ENCODE measurements at places on chromosomes 6 and 20. TPM values are rescaled to one million over a fixed set of nuclear protein-coding genes. Genes with fewer than 3 reads are reported as not detected.

DNA sequence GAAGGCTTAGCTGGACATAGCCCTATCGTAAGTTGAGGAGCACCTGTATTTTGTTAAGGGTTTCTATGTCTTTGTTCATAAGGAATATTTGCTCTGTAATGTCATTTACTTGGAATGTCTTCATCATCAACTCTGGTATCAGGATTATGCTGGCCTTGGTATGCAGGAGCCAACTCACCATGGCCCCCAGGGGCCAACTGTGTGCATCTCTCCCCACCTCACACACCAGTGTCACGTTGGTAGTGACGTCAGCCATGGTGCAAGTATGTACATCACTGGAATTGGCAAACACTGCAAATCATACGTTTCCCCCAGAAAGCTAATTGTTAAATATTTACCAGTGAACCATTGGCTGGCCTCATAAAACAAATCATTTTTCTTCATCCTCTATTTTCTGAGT is 70.8 kb downstream of the YTHDF1 start:
- no peaks in the 10 kb centered on the region for H3K4me1 ChIP-seq
- no peaks in the 10 kb centered on the region for H3K36me3 ChIP-seq
- DNase-seq = no peak
- no peaks in the 10 kb centered on the region for H3K27me3 ChIP-seq
- no peak overlapping the region for H3K27ac ChIP-seq
- H3K4me3 ChIP-seq = no peak overlapping the region

GRCh38 chr6:135334169-135334568 is 153.1 kb downstream of the MYB start:
- H3K36me3 ChIP-seq = no peaks in the 10 kb centered on the region
- H3K4me3 ChIP-seq = no peak overlapping the region
- no peaks in the 10 kb centered on the region for H3K4me1 ChIP-seq
- no peak for DNase-seq
- no peak overlapping the region for H3K27ac ChIP-seq
- H3K27me3 ChIP-seq = no peaks in the 10 kb centered on the region

GRCh38 chr6:167576050-167576741 is 250.5 kb upstream of the AFDN start:
- H3K4me3 ChIP-seq = no peak overlapping the region
- H3K27ac ChIP-seq = no peak overlapping the region
- H3K36me3 ChIP-seq = no peaks in the 10 kb centered on the region
- DNase-seq = no peak
- no peaks in the 10 kb centered on the region for H3K27me3 ChIP-seq

- H3K4me3 ChIP-seq = no peak overlapping the region
- no peak overlapping the region for H3K27ac ChIP-seq
- H3K36me3 ChIP-seq = no peaks in the 10 kb centered on the region
Measured at GRCh38 chr6:132865829-132866228, 51.5 kb downstream of the RPS12 start.

DNA sequence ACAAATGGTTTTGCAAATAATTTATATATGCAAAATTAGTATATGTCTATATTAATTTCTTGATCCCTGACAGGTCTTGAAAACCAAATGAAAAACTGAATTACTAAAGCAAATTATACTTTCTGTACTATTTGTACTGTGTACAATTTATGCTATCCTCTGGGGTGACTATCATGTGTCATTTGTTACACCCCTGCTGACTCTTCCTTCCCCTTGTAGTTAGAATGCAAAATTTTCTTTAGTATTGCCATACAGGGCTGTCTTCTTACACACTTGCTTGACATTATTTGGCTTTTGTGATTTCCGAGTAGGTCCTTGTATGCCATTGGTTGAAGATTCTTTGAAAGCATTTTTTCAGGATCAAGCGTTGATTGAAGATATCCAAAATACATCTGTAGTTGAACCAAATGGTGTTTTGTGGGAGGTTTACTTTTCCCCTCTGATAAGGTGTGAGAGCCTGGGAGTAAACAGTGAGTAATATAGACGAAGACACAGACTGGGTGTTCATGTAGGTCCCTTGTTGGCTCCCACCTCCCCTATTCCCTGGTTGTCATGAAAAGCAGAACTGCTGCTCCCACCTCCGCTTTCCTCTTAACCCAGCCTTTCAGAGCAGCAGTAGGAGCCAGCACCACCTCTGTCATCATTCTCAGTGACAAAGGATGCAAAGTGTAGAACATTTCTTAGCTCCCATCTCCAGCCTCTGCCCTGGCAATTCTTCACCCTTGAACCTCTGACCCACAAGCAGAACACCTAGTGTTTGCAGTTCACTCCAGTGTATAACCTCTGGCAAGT is 29.0 kb downstream of the NCOA7 start:
- peaks cover 38% of the 10 kb centered on the region for H3K4me1 ChIP-seq
- no peak overlapping the region for H3K4me3 ChIP-seq
- H3K27ac ChIP-seq = no peak overlapping the region
- no peaks in the 10 kb centered on the region for H3K36me3 ChIP-seq
- no peaks in the 10 kb centered on the region for H3K27me3 ChIP-seq

GRCh38 chr6:49782293-49782692 is 4.8 kb downstream of the PGK2 start:
- H3K36me3 ChIP-seq = no peaks in the 10 kb centered on the region
- DNase-seq = no peak
- no peaks in the 10 kb centered on the region for H3K4me1 ChIP-seq
- H3K4me3 ChIP-seq = no peak overlapping the region
- no peak overlapping the region for H3K27ac ChIP-seq

DNA sequence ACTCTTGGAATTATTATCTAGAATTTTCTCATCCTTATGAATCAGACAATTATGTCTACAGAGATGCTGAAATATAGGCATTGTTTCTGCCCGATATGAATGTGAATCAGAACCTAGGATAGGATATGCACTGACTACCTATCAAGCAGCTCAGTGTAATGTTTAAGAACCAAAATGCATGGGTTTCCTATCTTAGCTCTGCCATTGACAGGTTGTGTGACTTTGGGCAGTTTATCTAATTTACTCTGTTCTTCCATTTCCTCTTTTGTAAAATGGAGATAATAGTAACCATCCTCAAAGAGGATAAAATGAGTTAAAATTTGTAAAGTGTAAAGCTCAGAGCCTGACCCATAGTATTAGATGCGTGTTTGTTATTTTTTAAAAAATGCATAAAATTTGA is 10.2 kb upstream of the AIG1 start:
- DNase-seq = no peak
- H3K4me3 ChIP-seq = no peak overlapping the region
- no peaks in the 10 kb centered on the region for H3K36me3 ChIP-seq
- H3K4me1 ChIP-seq = no peaks in the 10 kb centered on the region

DNA sequence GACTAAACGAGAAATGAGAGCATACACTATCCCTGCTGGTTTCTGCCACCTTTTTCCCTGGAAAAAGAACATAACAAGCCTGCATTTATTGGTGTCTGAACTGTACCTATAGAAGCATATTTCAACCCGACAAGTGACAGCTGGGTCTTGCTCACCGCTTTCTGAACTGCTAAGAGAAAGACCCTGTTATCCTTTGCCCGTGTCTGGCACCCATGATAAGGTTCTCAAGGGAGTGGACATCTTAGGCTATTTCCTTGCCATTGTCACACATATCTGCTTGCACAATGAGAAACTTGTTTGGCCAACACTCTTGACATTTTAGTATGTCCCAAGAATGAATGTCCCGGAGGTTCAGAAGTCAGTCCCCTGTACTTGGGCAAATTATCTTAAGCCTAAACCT is 19.3 kb downstream of the RIPOR2 start:
- no peak for DNase-seq
- no peak overlapping the region for H3K27ac ChIP-seq
- no peaks in the 10 kb centered on the region for H3K4me1 ChIP-seq
- no peaks in the 10 kb centered on the region for H3K36me3 ChIP-seq
- H3K27me3 ChIP-seq = peaks cover 21% of the 10 kb centered on the region

DNA sequence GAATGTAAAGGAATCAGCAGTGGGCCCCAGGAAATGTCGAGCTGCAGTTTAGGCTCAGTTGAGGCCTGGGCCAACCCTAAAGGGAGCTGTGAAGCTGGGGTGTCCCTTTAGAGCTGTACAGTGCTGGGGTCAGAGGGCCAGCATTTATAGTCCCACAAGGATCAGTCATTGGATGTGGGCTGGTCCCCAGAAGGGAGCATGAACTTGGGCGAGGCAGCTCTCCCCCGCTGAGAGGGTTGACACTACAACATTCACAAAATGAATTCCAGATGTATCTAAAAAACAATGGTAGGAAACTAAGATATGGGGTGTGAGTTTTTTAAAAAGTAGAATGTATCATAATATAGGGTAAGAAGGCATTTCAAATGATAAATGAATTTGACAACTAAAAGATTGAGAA is 29.7 kb upstream of the TMX4 start:
- H3K27ac ChIP-seq = no peak overlapping the region
- no peaks in the 10 kb centered on the region for H3K36me3 ChIP-seq
- H3K4me3 ChIP-seq = no peak overlapping the region
- no peak for DNase-seq

DNA sequence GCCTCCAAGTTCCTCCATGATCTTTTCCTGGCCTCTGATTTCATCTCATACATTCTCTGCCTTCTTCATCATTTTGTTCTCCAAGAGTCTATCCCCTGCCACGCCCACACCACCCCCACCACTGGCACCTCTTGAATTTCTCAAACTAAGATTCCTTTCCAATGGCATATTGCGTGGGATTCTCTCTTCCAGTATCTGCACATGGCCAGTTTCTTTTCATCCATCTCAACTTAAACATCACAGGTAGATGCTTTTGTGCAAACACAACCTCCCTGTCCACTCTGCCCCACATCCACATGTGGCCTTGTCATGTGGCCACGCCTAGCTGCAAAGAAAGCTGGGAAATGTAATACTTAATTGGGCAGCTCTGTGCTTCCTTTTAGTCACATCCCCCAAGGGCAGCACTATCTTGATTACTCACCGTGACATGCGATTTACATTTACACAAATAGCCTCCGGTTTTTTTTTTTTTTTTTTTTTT is 33.4 kb upstream of the ZMYND8 start:
- no peak overlapping the region for H3K27ac ChIP-seq
- H3K4me1 ChIP-seq = no peaks in the 10 kb centered on the region
- DNase-seq = no peak
- H3K36me3 ChIP-seq = no peaks in the 10 kb centered on the region
- H3K27me3 ChIP-seq = no peaks in the 10 kb centered on the region

GRCh38 chr6:8969747-8970146 is 534.4 kb upstream of the SLC35B3 start:
- no peaks in the 10 kb centered on the region for H3K36me3 ChIP-seq
- no peaks in the 10 kb centered on the region for H3K27me3 ChIP-seq
- H3K4me3 ChIP-seq = no peak overlapping the region
- H3K27ac ChIP-seq = no peak overlapping the region
- no peak for DNase-seq
- H3K4me1 ChIP-seq = no peaks in the 10 kb centered on the region

DNA sequence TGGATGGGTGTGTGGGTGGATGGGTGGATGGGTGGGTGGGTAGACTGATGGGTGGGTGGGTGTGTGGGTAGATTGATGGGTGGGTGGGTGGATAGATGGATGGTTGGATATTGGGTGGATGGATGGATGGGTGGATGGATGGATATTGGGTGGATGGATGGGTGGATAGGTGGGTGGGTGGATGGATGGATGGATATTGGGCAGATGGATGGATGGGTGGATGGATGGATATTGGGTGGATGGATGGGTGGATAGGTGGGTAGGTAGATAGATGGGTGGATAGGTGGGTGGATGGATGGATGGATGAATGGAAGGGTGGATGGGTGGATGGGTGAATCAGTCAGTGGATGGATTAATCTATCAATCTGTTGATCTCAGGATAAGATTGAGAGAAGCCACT is 177.2 kb downstream of the ZMYND8 start:
- no peaks in the 10 kb centered on the region for H3K36me3 ChIP-seq
- no peaks in the 10 kb centered on the region for H3K4me1 ChIP-seq
- H3K27me3 ChIP-seq = no peaks in the 10 kb centered on the region
- H3K4me3 ChIP-seq = no peak overlapping the region
- no peak for DNase-seq

DNA sequence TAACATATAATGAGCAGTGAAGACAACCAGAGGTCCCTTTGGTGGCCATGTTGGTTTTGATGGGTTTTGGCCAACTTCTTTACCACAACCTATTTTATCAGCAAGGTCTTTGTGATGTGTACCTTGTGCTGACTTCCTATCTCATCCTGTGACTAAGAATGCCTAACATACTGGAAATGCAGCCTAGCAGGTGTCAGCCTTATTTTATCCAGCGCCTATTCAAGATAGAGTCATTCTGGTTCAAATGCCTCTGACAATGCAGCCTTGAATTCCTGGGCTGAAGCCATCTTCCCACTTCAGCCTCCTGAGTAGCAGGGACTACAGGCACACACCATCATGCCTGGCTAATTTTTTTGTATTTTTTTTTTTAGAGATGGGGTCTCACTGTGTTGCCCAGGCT is 7.8 kb upstream of the TRIM38 start:
- peaks cover 19% of the 10 kb centered on the region for H3K4me1 ChIP-seq
- H3K4me3 ChIP-seq = no peak overlapping the region
- no peak overlapping the region for H3K27ac ChIP-seq
- no peaks in the 10 kb centered on the region for H3K27me3 ChIP-seq

- DNase-seq = peak; percentile 28
- no peaks in the 10 kb centered on the region for H3K27me3 ChIP-seq
- no peaks in the 10 kb centered on the region for H3K4me1 ChIP-seq
- no peak overlapping the region for H3K27ac ChIP-seq
- no peaks in the 10 kb centered on the region for H3K36me3 ChIP-seq
- H3K4me3 ChIP-seq = no peak overlapping the region
Measured at GRCh38 chr20:21017528-21018085, 88.6 kb downstream of the LINC00237 start.

DNA sequence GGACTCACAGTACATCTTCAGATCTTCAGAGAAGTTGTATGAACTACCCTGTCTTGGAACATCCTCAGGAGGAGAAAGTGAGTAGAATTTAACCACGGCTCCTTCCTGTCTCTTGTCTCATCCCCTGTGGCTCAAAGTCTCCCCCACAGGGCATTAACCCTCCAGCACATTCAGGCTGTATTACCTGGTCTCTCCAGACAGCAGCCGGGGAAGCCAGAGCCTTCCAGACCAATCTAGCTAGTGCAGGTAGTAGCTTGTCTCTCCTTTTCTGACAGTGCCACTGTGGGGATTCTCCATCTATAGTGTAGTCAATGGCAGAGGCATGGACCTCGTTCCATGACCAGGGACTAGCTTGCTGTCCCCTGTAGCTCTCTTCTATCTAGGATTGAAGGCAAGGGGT is 16.9 kb upstream of the ELMO2 start:
- no peaks in the 10 kb centered on the region for H3K27me3 ChIP-seq
- H3K27ac ChIP-seq = no peak overlapping the region
- no peaks in the 10 kb centered on the region for H3K4me1 ChIP-seq
- no peaks in the 10 kb centered on the region for H3K36me3 ChIP-seq
- no peak for DNase-seq

Gene C20orf141
- polyA plus RNA-seq = not detected

Gene NKX2-4
- polyA plus RNA-seq = not detected

Gene IL17F
- polyA plus RNA-seq = not detected

Gene GDAP1L1
- 1.1 TPM for polyA plus RNA-seq

Gene SMIM26
- polyA plus RNA-seq = 205 TPM

Gene CDC5L
- polyA plus RNA-seq = 9.6 TPM

Gene RRP36
- polyA plus RNA-seq = 32.2 TPM

Gene RAET1G
- polyA plus RNA-seq = not detected
